ENCODE measurements at places on chromosomes 2 and 18.

DNA sequence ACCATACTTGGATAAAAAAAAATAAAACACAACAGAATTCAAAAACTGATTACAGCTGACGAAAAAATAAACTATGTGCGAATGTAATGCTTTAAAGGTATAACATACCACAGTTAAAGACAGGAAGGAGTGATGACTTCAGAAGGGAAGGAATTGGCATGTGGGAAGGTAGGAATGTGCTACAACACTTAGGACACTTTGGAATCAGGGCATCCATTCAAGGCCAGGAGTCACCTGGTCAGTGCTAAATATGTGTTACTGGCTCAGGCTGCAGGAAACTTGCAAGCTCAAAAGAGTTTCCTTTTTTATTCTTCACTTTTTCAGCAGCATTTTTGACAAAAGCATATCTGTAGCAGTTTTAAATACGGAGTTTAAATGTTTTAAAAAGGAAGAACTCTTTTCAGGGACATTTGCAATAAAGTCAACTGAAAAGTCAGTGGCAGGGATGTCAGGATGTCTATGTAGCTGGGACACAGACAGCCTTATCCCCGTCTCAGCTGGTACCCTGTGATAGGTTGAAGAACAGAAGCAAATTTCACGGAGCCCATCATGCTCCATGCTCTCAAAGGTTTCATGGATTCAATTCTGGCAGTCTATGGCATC is 138.0 kb upstream of the KLHL14 start:
- DNase-seq = no peak

- DNase-seq = no peak
These were observed 50.6 kb downstream of the ST3GAL5 start for GRCh38 chr2:85838181-85838580.

- no peak for DNase-seq
These were observed 68.1 kb upstream of the ZNF804A start for GRCh38 chr2:184530239-184530638.

DNA sequence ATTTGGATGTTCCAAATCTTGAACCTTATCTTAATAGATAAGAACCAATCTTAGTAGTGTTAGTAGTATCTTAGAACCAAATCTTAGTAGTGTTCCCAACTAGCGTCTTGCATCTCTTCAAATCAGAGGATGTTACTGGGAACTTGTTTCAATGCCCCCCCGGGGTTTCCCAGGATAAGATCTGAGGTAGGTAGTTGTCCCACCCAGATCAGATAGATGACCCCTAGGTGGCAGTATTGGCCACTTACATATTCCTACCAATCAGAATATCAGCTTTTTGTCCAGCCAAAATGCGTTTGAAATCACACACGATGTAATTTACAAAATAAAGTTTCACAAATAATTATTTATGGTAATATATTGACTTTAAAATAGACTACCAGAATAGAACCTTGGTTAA is 314.8 kb downstream of the MBD2 start:
- no peak for DNase-seq

DNA sequence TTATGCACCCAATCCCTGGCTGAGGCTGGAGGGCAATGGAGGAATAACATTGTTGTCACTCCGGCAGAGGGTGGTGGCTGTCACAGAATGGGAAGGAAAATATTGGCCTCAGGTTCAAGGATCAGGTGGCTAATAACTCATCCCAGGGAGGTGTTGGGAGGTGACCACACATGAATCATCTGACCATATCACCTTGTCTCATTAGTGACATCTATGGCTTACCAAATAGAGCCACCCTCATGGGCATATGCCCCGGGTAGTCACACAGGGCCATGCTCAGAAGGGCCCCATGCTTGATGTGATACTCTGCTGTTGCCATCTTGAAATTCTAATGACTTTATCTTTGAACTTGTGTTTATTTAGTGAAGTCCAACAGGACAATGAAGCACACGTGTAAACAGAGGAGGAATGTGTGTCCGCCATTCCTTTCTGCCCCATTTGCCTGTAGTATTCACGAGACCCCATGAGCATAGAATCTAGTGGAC is 27.5 kb upstream of the HK2 start:
- DNase-seq = no peak

- no peak for DNase-seq
These were observed 39.5 kb downstream of the SH3BP4 start for GRCh38 chr2:234991290-234991689.

DNA sequence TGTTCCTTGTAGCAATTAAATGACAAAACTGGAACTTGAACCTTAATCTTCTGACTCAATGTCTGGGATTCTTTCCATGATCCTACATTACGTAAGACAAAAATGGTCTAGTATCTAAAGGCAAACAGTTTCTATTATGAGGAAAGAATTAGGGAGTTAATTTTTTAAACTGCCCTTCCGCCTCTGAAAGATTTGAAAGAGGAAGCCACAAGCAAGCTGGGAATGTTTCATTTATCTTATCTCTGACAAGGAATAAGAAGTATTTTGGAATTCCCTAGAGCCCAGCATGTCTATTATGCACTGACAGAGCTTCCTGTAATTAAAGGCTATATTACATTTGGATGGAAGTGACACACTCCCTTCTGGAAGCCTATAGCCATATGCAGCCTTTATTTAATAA is 558.8 kb upstream of the CDH2 start:
- DNase-seq = no peak

- DNase-seq = no peak
These were observed 16.2 kb downstream of the SAG start for GRCh38 chr2:233323851-233324250.

DNA sequence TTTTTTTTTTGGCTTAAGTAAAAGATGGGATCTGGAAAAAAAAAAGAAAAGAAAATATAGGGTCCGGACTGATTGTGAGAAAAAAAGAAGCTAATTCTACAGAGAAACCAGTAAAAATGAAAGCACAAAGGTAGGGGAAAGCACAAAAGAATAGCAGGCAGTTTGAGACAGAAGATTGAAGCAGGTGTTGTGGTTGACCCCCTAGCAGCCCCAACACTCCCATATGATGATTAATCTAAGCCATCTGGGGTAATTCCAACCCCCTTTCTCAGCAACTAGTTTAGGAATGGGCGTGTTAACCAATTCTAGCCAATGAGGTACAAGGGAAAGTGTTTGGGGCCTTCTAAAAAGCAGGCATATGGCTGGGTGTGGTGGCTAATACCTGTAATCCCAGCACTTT is 77.0 kb downstream of the MBD2 start:
- DNase-seq = peak; percentile 8

DNA sequence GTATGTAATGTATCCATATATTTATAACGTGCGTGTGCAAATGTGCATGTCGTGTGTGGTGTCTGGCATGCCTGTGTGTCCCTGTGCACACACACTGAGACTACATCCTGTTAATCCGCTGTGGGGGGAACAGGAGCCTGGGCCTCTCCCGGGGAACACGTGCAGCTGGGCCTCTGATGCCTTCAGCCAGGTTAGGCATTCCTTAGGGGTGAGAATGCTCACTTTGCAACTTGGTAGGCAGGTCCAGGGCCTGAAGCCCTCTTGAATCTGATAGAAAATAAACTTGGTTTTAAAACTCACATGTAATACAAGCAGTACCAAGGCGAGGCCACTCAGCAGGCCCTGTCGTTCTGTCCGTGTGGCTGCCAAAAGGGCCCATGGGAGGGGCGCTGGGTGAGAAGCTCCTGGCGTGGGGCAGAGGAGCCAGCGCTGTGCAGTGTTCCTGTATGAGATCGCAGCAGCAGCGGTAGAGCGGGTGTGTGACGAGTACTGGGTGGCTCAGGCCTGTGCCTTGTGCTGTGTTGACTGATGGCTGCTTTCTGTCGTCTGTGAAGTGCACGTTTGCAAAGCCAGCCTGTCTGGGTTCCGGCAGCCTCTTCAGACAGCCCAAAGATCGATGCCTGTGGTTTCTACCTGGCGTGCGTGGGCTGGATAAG is 16.2 kb downstream of the SALL3 start:
- no peak for DNase-seq

GRCh38 chr18:49861659-49862058 is 48.3 kb upstream of the ACAA2 start:
- DNase-seq = no peak

DNA sequence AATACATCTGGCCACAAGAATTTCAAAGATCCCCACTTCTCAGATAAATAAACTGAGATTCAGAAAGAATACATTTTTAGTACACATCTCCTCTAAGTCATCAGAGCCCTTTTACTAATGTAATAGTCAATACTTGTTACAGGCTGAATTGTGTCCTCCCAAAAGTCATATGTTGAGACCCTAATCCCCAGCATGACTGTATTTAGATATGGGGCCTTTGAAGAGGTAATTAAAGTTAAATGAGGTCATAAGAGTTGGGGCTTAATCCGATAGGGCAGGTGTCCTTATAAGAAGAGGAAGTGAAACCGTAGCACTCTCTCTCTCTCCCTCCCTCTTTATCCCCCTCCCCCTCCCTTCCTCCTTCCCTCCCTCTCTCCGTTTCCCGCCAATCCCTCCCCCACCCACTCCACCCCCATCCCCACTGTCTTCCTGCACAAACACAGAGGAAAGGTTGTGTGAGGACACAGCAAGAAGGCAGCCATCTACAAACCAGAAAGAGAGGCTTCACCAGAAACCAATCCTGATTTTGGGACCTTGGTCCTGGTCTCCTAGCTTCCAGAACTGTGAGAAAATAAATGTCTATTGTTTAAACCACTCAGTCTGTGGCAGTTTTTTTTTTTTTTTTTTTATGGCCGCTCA is 66.6 kb upstream of the ZNF397 start:
- no peak for DNase-seq

- DNase-seq = no peak
These were observed 685.1 kb downstream of the NRXN1 start for GRCh38 chr2:50346629-50347357.

GRCh38 chr18:48555465-48555995 is 16.7 kb downstream of the CTIF start:
- DNase-seq = no peak

DNA sequence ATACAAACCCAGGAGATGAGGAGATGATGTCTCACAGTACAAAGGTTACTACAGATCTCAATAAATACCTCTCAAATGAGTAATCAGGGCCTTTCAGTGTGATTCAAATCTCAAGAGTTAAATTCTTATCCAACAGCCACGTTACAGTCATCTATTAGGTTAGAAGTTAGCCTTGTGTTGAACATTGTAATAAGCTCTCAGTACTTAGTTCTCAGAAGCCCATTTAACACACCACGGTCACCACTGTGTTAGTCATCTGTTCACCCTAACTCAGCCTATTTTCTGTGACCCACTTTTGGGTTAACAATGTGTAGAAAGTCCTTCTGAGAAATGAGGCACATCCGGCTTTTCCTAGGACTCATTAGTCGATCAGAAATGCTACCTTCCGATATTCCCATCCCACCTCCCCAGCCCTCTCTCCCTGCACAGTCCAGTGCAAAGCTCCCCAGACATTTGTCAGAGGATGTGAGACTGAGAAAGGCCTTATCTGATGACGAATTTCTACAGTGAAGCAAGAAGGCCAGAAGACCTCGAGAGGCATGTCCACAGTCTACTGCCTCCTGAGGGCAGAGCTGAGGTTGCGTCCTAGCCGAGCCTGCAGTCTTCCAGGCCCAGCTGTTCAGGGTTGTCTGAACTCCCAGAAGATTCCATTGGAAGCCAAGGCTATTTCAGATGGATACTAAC is 92.6 kb downstream of the ACTR2 start:
- DNase-seq = no peak

DNA sequence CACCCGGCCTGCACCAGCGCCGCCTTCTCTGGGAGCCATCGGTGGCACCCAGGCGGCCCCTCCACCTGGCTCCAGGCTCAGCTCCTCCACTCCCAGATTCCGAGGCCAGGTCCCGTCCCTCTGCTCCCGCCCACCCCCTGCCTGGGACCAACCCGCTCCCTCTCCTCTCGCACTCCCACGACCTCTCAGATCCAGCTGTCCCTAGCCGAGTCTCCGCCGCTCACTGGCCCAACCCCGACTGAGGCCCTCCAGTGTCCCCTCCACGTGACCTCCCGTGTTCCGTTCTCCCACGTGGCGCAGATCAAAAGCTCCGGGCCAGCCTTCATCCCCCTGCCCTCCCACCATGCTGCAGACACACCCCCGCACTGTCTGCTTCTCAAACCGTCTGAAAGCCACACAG is 14.4 kb upstream of the SALL3 start:
- DNase-seq = no peak

DNA sequence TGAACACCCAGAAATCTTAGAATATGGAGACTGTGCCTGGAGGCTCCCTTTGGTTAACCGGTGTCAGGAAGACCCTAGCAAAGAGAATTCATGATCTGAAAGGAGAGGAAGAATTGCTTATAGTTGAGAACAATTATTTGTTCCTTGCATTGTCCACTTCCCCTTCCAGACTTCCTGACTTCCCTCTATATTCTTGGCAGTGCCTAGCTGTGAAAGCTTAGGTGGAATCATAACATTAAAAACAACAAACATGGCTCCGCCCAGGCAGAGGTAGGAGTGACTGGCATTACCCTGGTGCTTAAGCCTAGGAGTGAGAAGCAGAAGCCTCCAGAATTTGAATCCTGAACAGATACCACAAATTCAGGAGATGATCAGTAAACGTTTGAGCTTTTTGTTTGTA is 1.9 kb downstream of the TTL start:
- no peak for DNase-seq

DNA sequence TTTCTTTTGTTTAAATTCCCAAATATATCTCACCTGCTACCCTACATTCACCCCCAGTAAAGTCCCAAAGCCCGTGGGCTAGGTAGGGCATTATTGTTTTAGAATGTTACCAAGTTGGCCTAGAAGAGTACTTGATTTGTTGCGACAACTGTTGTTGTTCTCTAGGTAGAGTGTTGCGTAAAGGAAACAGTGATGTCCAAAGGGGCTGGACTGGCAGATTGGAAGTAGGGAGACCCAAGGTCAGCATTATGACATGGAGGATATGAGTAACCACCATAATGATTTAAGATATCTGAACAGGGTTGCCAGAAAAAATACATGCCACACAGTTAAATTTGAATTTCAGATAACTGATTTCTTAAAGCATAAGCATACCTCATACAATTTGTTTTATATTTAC is 39.2 kb downstream of the SCN1A start:
- DNase-seq = no peak

- no peak for DNase-seq
These were observed 136.1 kb downstream of the MCFD2 start for GRCh38 chr2:46779447-46779941.

DNA sequence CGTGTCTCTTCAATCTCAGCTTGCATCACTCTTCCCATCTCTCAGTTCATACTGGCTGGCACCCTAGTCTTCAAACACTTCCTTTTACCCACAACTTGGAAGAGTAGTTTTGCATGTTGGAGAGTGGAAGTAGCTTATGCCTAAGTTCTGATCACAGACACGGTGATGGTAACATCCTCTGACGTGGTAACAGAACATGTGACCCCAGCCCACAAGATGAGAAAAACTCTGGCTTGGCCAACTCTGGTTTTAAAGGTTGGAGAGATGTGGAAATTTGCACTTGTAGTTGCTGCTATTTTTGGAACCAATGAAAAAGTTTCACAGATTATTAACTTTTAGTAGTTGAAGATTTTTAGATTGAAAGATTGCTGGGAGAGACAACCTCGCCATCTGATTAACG is 155.4 kb upstream of the SLC35G4 start:
- DNase-seq = no peak

All from activated T-helper 1 cell treated with anti-CD3 and anti-CD28 coated beads, Interleukin-2, amount 50 U/mL, for 16 hours (primary cell).